ENCODE measurements at places on chromosomes 2 and 18.

GRCh38 chr2:180676520-180677025 is 303.8 kb upstream of the UBE2E3 start:
- no peak for DNase-seq

DNA sequence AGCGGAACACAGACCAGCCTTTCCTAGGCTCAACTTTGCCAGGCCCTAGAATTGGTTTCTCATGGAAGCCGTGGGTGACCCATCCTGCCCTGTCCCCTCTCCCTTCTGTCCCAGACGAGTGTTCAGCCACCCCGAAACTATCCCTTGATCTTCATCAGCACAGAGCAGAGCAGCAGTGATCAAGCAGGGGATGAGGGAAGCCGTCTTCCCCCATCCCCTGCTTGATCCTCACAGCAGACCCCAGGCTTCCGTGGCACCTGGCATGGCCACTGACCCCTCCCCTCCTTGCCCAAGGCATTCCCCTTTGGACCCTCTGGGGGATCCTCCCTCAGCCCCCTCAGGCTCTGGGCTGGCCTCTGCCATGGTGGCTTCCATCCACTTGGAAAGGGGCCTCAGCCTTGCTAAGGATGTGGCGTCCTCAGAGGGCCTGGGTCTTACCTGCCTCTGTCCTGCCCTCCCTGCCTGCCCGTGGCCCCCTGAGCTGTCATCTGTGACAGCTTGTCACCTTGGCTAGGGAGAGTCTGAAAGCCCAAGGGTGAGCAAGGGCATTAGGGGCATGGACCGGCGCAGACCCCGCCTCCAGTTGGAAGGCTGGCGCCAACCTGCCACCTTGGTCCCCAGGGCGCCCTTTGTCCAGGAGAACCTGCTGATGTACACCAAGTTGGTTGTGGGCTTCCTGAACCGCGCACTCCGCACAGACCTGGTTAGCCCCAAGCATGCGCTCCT is 10.4 kb upstream of the CCDC74A start:
- DNase-seq, result no peak

DNA sequence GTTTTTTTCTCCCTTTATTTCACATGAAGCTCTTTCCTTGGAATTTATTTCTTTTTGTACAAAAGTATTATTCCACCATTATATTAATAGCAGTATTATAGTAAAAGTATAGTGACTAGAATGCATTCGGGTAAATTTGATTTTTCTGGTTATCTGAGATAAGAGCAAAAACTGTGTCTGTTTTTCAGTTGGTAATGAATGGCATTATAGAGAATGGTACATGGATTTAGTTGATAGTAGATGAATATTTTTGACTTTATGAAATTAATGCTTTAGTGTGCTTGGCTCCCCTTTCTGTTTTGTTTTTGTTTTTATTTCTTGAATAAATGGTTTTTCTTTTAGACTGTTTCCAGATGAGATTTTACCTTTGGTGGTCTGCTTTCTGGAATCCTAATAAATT is 71.8 kb downstream of the MTA3 start:
- DNase-seq, result no peak

DNA sequence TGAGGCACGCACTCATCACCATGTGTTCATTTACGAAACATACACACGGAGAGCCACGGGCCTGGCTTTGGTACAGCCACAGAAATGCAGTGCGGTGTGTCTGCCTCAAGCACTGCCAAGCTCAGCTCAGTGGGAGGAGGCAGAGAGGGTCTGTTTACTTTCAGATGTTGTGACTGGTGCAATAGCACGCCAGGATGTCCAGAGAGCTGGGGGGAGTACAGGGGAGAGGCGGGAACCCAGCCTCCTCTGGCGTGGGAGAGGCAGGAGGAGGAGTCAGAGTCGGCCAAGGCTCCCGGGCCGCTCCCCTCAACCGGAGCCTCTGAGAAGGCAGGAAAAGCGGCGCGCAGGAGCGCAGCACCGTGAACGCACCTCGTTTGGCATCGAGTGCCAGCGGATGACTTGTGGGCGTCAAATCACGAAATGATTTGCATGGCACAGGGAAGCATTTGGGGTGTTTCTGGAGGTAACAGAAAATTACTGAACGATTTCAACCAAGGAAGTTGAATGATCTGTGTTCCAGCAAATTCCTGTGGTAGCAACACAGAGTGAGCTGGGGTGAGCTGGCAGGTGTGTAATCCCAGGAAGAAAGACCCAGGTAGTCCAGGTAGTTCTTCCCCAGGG is 143.0 kb downstream of the ZNF516 start:
- no peak for DNase-seq

DNA sequence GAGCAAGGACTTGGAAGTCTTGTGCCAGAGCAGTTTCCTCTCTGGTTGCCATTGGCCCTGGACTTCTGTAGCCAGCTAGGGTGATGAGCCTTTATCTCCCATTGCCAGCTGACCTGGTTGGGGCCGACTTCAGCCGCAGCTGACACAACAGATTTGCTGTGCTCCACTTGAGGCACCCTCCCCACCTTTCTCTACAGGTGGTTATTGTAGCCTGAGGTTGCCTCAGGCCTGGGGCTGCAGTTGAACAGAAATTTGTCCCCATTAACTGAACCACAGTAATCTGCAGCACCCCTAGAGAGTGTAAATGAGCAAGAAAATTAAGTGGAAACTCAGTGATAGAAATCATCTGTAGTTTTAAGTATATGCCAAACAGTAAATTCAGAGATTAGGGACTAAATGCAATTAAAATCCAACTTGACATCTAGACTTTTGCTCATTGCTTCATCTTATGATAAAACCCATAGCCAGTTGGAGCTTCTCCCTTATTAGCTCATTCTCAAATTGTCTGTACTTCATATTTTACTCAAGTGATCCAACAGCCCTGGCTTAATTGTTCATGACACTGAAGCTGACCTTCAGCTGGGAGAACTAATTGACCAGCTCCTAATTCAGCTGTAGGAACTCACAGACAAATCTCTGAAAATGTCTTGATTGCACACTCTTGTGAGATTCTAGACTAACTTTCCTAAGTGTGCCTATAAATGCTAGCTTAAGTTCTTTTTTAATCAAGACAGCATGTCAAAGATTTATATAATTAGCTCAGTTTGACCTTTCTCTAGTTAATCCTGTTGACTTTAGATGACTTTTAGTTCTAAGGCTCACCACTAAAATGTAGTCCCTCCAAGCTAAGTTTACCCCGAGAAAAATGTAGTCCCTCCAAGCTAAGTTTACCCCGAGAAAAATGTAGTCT is 48.9 kb downstream of the COPS8 start:
- DNase-seq, result no peak

DNA sequence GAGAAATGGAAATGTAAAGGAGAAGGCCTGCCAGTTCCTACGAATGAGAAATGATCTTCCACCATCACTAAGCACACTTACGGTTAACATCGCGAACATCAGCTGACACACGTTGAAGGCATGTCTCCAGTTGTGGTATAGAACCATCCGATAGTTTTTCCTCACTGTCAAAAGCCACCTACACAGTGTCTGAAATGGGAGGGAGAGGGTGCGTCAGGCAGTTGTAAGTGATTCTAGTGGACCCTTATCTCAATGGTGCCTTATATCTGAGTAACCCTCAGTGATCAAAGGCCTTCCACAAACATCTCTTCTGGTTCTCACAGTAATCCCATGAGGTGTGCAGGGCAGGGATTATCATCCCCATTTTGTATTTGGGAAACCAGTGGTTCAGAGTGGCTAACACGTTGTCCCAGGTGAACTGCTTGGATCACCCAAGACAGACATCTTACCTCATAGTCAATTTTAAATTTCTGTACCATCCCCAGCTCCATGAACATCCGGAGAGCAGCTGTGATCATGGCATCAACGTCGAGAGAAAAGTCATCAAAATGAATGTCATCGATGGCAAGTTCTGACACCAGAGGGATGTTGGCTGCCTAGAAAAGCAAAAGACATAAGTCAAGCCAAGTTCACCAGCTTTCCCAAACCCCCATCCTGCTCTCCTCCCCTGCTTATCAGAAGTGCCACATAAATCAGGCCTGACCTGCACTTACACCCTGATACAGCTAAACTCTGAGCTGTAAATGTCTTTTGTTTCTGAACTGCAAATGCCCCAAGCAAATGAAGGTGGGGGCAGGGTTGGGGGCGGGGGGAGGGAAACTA is 335.2 kb downstream of the AGPS start:
- no peak for DNase-seq

DNA sequence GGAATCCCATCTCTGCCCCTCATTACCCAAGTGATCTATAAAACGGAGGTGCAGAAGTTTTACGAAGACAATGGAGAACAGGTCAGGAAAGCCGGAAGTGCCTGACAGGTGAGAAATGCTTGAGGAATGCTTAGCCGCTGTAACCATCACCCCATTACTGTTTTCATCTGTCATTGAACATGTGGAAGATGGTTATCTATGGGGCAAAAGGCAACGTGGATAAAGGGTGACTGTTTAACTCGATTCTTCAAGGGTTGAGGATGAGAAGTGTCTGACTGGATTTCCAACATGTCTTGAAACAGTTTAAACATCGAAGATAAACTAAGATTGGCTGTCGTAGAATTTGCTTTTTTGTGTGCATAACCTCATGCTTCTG is 17.3 kb downstream of the HK2 start:
- no peak for DNase-seq

GRCh38 chr18:38961880-38962279 is 1396.3 kb upstream of the CELF4 start:
- no peak for DNase-seq

GRCh38 chr2:107036293-107036692 is 150.3 kb upstream of the ST6GAL2 start:
- no peak for DNase-seq

- no peak for DNase-seq
These were observed 84.9 kb downstream of the CMPK2 start for GRCh38 chr2:6780765-6781274.

- no peak for DNase-seq
These were observed 179.6 kb downstream of the DSC3 start for GRCh38 chr18:30862900-30863299.

- no peak for DNase-seq
These were observed at the start of gene CFAP65 for GRCh38 chr2:219041252-219041651. CFAP65 (minus strand) TSS chr2:219041516; CDS start chr2:219039048, 2,468 bp downstream.

- no peak for DNase-seq
These were observed 8.2 kb downstream of the CREG2 start for GRCh38 chr2:101379091-101379490.

Measured in stimulated activated CD4-positive, alpha-beta T cell treated with anti-CD3 and anti-CD28 coated beads, Interleukin-12 subunit alpha, Interleukin-12 subunit beta, amount 100 ng/mL, for 24 hours (primary cell).